ENCODE measurements at places on chromosomes 3 and 15.

- peak; percentile 38 for DNase-seq
Measured at GRCh38 chr15:43922021-43922420, 95.2 kb downstream of the WDR76 start.

GRCh38 chr3:71074423-71074822 is 509.1 kb downstream of the FOXP1 start:
- DNase-seq, result peak; percentile 43

GRCh38 chr3:5520237-5520636 is 332.7 kb downstream of the EDEM1 start:
- no peak for DNase-seq

- DNase-seq, result no peak
Measured at GRCh38 chr3:66322436-66322835, 101.6 kb downstream of the SLC25A26 start.

GRCh38 chr15:45657764-45658545 is 23.1 kb downstream of the SQOR start:
- DNase-seq, result no peak
